ENCODE measurements at places on chromosomes 5 and 9.

DNA sequence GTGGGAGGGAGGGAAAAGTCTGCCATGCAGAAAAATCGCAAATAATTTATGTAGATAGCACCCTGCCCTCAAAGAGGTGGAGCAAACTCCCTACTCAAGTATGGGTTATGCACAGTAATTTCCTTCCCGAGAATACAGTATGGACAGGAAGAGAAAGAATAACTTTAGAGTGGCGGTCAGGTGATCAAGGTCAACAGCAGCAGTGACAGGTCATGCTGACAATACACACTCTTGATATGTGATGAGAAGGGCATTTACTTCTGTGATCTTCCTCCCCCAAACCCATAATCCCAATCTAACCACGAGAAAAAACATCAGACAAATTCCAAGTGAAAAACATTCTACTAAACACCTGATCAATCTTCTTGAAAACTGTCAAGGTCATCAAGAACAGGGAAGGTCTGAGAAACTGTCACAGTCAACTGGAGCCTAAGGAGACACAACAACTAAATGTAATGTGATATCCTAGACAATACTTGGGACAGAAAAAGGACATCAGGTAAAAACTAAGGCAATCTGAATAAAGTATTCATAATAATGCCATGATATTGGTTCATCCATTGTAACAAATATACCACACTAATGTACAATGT lies 11.7 kb downstream of the BICD2 start:
- no peak for DNase-seq

GRCh38 chr5:77770293-77771005 lies 5.7 kb downstream of the TBCA start:
- DNase-seq = no peak

GRCh38 chr5:163730206-163730756 lies 224.9 kb downstream of the MAT2B start:
- peak; percentile 21 for DNase-seq

DNA sequence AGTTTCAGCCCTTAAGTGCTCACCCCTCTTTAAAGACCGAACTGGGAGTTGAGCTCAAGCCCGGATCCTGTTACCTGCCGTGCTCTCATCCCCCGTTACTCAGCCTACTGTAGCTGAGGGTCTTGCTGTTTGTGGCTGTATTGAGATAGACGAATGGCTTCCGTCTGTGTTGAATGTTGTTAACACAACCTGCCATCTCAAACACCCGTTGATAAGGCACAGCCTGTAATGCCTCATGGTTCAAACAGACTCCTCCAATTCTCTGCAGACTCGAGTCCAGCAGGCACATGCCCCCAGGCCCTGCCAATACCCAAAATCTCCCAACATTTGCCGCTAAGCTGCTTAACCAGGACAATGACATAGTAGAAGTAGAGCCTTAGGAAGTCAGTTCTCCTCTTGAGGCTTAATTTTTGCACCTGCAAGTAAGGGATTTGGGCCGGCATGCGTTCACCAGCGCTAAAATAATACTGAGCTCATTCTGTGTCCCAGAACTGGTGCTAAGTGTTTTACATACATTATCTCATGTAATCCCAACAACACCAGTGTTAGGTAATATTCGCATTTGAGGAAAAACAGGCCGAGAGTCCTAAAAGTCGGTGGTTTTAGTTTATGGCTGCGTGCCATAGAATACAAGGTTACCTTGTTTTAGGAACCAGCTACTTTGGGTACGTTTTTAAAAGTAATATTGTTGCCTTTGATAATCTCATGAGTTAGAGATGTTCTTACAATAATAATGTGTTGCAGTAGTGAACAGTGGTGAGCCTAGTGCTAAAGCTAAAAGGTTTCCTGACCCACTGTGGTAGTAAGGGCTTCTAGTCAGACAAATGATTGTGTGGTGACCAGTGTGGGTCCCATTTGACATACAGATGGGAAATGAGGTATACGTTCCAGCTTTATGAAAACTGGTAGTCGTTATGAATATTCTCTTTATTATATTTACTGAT lies 1.5 kb upstream of the RFX3 start:
- DNase-seq = no peak
